ENCODE measurements at places on chromosomes 12 and 14. TPM values are rescaled to one million over a fixed set of nuclear protein-coding genes. Genes with fewer than 3 reads are reported as not detected.

Gene LTBP2
- 40.1 TPM for total RNA-seq

Gene KRT85
- total RNA-seq = not detected

Gene SLCO1A2
- total RNA-seq = not detected

Gene TAS2R13
- total RNA-seq = 2.2 TPM

Gene NGB
- total RNA-seq = not detected
